ENCODE measurements at places on chromosomes 2 and 18. TPM values are rescaled to one million over a fixed set of nuclear protein-coding genes. Genes with fewer than 3 reads are reported as not detected.

GRCh38 chr2:240815761-240816583, 4.0 kb downstream of the KIF1A start:
- no peak overlapping the region for H3K27ac ChIP-seq
- no peak for DNase-seq

- no peak overlapping the region for H3K27ac ChIP-seq
- DNase-seq: no peak
- H3K4me1 ChIP-seq: no peaks in the 10 kb centered on the region
- H3K4me3 ChIP-seq: no peak overlapping the region
- H3K27me3 ChIP-seq: no peaks in the 10 kb centered on the region
These were observed 104.0 kb downstream of the KCNE4 start for GRCh38 chr2:223155956-223156355.

DNA sequence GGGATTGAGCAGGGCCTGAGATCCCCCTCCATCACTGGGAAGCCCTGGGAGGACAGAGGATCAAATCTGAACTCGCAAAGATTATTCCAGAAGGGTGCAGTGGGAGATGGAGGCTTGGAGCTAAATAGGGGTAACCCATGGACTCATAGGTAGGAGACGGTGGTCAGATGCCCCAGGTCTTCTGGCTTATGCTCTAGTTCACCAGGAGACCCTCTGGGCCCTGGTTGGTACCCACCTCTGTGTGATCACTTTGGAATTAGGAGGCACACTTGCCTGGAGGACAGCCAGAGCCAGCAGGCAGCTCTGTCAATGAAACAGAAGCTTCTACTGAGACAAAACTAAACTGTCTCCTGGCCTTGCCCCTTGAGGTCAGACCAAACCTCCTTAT, 110.6 kb downstream of the TGFA start:
- no peaks in the 10 kb centered on the region for H3K27me3 ChIP-seq
- H3K36me3 ChIP-seq: no peaks in the 10 kb centered on the region
- peaks cover 28% of the 10 kb centered on the region for H3K4me1 ChIP-seq
- H3K4me3 ChIP-seq: no peak overlapping the region

DNA sequence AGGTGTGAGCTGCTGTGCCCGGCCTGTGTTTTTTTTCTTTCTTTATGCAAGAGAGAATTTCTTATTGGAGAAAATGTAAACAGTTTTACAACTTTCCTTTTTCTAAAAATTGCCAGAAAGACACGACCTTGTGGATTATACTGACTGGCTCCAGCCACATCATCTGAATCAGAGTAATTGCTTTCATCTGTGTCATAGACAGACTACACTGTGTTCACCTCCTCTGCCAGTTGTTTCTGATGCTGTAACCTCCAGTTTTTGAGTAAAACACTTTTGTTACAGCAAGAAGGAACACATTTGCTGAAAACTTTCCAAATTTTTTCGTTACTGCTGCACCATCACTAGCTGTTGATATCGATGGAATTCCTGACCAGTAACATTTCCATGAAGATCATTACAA, 43.9 kb upstream of the PLEKHM3 start:
- no peak overlapping the region for H3K4me3 ChIP-seq
- no peaks in the 10 kb centered on the region for H3K4me1 ChIP-seq
- H3K27ac ChIP-seq: no peak overlapping the region

DNA sequence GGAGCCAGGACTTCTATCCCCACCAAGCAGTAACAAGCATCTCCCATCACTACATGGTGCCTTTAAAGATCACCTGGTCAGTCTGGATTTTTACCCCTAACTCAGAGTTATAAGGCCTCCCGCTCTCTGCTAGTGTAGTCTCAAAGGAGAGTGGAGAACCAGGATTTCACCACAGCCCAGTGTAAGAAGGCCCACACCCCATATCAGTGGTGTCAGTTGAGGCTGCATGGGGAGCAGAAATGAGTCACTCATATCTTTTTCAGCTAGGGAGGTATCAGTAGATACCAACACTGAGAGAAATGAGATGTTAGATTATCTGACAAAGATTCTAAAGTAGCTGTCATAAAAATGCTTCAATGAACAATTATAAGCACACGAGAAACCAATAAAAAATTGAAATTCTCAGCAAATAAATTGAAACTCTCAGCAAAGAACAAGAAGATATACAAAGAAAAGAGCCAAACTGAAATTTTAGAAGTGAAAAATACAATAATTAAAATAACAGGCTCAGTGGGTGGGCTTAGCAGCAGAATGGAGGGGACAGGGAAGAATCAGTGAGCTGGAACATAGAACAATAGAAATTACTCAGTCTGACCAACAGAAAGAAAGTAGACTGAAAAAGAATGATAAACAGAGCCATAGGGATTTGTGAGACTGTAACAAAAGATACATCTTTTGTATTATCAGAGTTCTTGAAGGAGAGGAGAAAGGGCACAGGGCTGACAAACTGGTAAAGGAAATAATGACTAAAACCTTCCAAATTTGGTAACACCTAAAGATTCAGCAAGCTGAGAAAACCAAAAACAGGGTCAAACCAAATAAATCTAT, 257.7 kb downstream of the ANAPC1 start:
- H3K4me1 ChIP-seq: peaks cover 14% of the 10 kb centered on the region
- H3K27me3 ChIP-seq: peaks cover 9% of the 10 kb centered on the region
- peaks cover 5% of the 10 kb centered on the region for H3K36me3 ChIP-seq
- no peak overlapping the region for H3K27ac ChIP-seq
- H3K4me3 ChIP-seq: no peak overlapping the region
- DNase-seq: no peak

DNA sequence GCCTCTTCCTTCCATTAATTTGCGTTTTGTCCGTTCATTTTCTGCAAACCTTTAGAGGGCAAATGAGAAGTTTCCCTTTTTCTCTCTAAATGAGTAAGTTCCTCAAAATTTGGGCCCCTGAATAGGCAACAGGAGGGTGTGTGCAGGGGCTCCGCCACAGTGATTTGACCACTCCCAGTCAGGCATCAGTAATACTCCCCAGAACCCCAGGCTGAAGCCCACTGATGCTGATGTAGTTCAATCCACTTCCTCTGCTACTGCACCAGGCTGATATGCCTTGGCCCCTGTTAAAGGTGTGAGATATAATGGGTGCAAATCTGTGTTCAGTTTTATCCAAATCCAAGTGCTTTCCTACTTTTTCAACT, 1150.0 kb downstream of the RPIA start:
- no peaks in the 10 kb centered on the region for H3K27me3 ChIP-seq
- H3K4me3 ChIP-seq: no peak overlapping the region
- H3K4me1 ChIP-seq: no peaks in the 10 kb centered on the region
- H3K27ac ChIP-seq: no peak overlapping the region

- H3K36me3 ChIP-seq: no peaks in the 10 kb centered on the region
- H3K27ac ChIP-seq: no peak overlapping the region
- no peak for DNase-seq
- no peak overlapping the region for H3K4me3 ChIP-seq
- peaks cover 6% of the 10 kb centered on the region for H3K27me3 ChIP-seq
- H3K4me1 ChIP-seq: no peaks in the 10 kb centered on the region
These were observed 106.5 kb upstream of the TEX51 start for GRCh38 chr2:126792186-126792585.

- H3K4me1 ChIP-seq: no peaks in the 10 kb centered on the region
- no peaks in the 10 kb centered on the region for H3K27me3 ChIP-seq
- no peak overlapping the region for H3K4me3 ChIP-seq
- no peak for DNase-seq
- H3K27ac ChIP-seq: no peak overlapping the region
These were observed 1060.8 kb upstream of the CRIM1 start for GRCh38 chr2:35294636-35295263.

GRCh38 chr2:77831471-77831870, 309.3 kb upstream of the LRRTM4 start:
- no peaks in the 10 kb centered on the region for H3K4me1 ChIP-seq
- H3K36me3 ChIP-seq: no peaks in the 10 kb centered on the region

DNA sequence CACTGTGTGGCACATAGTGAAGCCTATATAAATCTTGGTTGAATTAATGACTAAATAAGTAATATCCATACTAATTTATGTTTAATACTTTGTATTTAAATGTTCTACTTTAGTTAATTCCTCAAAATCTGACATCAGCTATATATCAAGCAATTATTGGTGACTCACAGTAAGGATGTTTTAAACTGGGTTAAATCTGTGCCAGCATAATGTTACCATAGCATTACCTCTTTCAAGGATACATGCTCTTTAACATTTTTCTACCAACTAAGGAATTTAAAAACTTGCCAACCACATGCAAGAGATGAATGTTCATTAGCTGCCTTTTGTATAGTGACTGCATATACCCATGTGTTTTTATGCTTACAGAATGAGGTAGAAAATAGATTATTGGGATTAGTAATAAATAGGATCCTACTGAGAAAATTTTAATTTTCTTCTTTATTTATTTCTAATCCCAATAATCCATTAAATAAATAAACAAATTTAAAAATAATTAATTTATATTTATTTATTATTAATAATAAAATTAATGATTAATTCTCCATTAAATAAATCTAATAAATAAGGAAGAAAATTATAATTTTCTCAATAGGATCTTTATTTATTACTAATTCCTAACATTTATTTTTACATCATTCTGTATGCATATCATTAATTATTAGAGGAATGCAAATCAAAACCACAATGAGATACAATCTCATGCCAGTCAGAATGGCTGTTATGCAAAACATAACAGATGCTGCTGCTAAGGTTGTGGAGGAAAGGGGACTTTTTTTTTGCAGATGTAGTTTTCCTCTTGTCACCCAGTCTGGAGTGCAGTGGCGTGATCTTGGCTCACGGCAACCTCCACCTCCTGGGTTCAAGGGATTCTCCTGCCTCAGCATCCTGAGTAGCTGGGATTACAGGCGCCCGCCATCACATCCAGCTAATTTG, 410.7 kb upstream of the DSEL start:
- no peaks in the 10 kb centered on the region for H3K4me1 ChIP-seq
- H3K27me3 ChIP-seq: no peaks in the 10 kb centered on the region
- H3K36me3 ChIP-seq: no peaks in the 10 kb centered on the region
- no peak for DNase-seq
- no peak overlapping the region for H3K27ac ChIP-seq
- no peak overlapping the region for H3K4me3 ChIP-seq

DNA sequence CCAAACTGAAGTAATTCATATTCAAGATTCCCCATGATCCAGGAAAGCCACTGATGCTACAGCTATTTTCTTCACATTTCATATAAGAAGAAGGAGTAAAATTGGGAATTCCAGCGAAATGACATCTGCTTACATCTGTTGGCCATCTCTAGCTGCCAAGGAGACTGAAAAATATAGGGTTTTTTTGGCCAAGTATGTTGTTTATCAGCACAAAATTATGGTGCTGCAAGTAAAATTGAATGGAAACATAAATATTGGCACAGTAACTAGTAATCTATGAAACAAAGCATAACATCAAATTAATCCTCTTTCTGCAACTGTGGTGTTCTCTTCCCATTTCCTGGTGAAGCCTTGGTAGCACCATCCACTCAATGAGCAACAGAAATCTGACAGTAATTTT, 649.5 kb upstream of the ZNF804A start:
- H3K4me3 ChIP-seq: no peak overlapping the region
- DNase-seq: no peak
- no peaks in the 10 kb centered on the region for H3K36me3 ChIP-seq
- H3K27ac ChIP-seq: no peak overlapping the region

DNA sequence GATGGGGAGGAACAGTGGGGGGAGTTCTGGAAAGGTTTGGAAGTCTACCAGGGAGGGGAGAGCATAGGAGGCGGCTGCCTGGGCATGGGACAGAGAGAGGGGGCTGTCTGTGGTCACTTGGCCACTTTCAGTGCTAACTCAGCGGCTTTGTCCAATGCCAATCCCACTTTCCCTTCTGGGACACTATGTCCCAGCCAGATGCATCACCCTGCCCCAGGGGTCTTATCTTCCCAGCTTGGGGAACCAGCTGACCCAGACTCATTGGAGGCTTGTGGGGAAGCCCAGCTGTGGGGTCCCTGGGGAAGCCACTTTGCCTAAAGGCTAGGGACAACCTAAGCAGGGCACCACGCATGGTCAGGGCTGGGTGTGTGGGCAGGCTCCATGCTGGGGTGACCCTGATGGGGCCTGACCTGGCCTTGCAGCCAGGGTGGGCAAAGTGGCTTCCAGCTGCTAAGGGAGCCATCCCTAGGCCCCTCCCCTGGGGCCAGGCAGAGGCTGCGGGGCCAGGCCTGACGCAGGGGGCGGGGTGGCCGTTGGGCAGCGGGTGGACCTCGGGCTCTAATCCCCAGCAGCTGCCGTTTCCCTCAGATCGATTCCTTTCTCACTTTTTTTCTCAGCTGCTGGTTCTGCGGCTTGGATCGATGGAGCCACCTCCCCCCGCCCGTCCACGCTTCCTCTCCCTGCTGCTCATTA, 1.6 kb upstream of the ASIC4 start:
- H3K4me1 ChIP-seq: peaks cover 25% of the 10 kb centered on the region
- DNase-seq: no peak
- no peaks in the 10 kb centered on the region for H3K36me3 ChIP-seq
- H3K27ac ChIP-seq: no peak overlapping the region
- peaks cover 61% of the 10 kb centered on the region for H3K27me3 ChIP-seq
- H3K4me3 ChIP-seq: no peak overlapping the region

DNA sequence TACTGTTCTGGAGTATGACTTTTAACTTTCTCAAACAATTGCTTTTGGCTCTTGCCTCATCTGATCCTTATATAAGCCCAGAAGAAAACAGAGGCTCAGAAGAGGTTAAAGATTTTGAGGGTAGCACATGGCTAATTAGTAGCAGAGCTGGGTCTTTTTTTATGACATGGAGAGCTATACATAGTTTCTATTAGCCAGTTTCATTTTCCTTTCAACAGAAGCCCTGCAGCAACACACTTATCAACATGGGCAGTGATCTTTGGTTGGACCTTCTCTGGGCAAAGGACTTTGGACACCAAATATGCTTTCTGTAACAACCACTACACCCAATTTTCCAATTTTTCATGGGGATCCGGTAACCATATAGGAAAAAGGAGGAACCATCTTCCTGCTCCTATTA, 64.9 kb downstream of the NCKAP5 start:
- H3K27ac ChIP-seq: no peak overlapping the region
- H3K4me1 ChIP-seq: no peaks in the 10 kb centered on the region
- no peaks in the 10 kb centered on the region for H3K36me3 ChIP-seq
- H3K4me3 ChIP-seq: no peak overlapping the region
- DNase-seq: no peak
- H3K27me3 ChIP-seq: no peaks in the 10 kb centered on the region

GRCh38 chr18:21064347-21064746, 47.3 kb downstream of the ROCK1 start:
- H3K27ac ChIP-seq: no peak overlapping the region
- DNase-seq: no peak
- peaks cover 8% of the 10 kb centered on the region for H3K36me3 ChIP-seq
- no peak overlapping the region for H3K4me3 ChIP-seq
- H3K4me1 ChIP-seq: peaks cover 20% of the 10 kb centered on the region

MC4R gene
- not detected for total RNA-seq

UCN gene
- 0.45 TPM for total RNA-seq

CIB4 gene
- total RNA-seq: not detected

MERTK gene
- total RNA-seq: 0.57 TPM

TMEM247 gene
- total RNA-seq: not detected

ACOXL gene
- not detected for total RNA-seq

ABCB11 gene
- not detected for total RNA-seq

KLHL29 gene
- total RNA-seq: 2.4 TPM

CD8B gene
- 1.7 TPM for total RNA-seq

TMEM169 gene
- 0.81 TPM for total RNA-seq

ELOA2 gene
- total RNA-seq: not detected

BOLL gene
- total RNA-seq: 0.12 TPM

TXNDC2 gene
- not detected for total RNA-seq
